ENCODE measurements at places on chromosomes 4 and X.

DNA sequence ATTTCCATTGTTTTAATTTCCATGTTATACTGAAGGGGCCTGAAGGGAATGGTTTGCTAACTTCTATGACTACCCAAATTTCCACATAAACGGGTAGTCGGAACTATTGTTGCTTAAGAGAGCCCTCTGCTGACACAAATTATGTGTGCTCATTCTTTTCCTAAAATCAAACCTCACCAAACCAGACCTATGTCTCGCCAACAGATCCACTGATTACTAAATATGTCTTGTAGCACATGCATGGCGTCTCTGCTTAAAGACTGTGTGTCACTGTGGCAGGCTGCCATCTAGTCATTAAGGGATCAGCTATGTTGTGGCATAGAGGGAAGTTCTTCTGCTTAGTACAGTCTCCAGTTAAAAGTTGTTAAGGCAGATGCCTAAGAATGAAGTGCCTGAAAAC lies 25.1 kb downstream of the PIR start:
- DNase-seq: peak; percentile 69

- DNase-seq: no peak
These were observed 109.8 kb downstream of the MAPK10 start for GRCh38 chr4:86250006-86250405.

DNA sequence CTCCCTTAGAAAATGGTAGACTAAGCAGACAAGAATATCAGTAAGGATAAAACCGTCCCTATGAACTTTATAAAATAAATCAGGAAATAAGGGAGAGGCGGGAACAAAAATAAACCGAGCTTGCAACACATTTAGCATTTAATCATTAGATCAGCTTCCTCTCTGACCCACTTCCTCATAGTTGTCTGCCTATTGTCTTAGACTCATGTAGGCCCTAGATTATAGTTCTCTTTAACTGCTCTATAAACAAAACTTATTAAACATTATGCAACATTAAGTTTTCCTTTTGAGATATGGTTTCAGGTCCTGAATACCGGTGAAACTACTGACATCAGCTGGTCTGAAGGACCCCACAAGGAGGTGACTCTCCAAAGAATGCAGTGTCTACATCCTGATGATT lies 15.8 kb upstream of the SRD5A3 start:
- peak; percentile 63 for DNase-seq

GRCh38 chrX:68186552-68187262 lies 246.6 kb downstream of the OPHN1 start:
- DNase-seq: peak; percentile 65

DNA sequence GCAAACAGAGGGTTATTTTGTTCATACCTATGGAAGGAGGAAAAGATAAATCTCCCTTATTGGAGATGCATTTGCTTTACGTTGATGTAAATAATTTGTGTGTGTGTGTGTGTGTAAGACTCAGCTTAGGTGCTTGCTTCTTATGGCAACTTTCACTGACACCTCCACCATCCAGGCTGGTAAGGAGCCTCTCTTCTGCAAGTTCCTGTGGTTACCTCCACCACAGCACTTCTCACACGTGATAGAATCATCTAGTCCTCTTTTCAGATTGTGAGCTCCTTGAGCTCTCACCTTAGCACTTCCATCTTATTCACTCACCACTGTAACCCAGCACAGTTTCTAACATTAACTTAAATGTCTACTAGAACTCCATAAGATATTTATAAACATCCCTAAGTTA lies 553.7 kb downstream of the FGF13 start:
- no peak for DNase-seq

GRCh38 chr4:113327494-113327893 lies 278.0 kb downstream of the ANK2 start:
- DNase-seq: peak; percentile 9

- DNase-seq: no peak
These were observed 289.8 kb downstream of the ADGRL3 start for GRCh38 chr4:61489927-61490326.

GRCh38 chr4:92236877-92237276 lies 66.9 kb upstream of the GRID2 start:
- DNase-seq: no peak

DNA sequence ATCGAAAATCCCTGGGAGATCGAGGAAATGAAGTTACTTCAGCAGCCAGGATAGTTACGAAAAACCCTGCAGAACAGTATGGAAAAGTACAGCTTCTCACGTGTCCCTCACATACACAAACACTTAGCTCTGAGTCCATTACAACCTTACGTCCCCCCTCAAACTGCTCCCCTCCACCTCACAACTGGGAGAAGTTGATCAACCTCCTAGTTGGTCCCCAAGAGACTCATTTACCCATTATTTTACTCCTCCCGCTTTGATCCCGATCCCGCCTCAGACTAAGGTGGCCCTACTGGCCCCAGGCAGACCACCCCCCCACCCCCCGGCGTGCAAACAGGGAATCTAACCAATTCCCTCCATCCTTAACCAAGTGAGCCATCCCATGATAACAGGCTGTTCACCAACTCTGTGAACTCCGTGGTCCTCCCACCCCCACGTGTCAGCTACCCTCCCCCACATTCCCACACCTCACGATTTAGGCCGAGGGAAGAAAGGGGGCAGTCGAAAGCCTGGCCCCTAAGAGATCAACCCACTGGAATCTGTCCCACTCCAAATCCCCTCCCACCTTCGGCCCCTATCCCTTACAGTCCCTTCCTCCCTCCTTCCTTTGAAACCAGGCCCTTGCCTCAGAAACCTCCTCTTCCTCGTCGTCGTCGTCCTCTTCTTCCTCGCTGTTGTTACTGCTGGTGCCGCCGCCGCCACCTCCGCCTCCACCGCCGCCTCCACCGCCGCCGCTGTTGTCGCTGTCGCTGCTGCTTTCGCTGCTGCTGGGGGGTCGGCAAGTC lies 755 bp downstream of the ANKRD17 start:
- DNase-seq: peak; percentile 69

DNA sequence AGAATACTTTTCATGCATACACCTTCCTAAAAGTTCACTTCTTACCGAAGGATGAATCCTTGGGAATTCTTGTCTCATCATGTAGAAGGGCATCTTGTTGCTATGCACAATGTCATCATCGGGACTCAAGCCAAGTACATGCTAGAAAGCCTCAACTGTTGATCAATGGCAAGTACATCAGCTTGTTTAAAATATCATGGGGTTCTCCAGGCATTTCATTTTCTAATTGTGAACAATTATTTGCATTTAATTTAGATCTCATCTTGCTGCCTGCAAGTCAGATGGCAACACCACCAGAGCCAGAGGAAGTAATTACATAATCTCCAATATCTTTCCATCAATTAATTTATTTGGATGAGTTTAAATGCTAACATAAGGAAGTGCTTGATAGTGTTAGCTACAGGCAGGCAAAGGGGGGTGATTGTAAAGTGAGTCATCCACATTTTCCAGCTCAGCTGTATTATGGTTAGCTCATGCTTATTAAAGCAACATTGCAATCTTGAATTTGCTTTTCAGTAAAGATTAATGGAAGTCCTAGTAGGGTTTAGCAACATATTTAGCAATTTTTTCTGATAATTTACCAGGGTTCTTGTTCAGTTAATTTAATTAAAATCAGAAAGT lies 356.5 kb downstream of the CBLL2 start:
- DNase-seq: no peak

GRCh38 chrX:40209951-40210617 lies 112.3 kb upstream of the BCOR start:
- DNase-seq: no peak

- no peak for DNase-seq
These were observed 1256.5 kb downstream of the STIM2 start for GRCh38 chr4:28117084-28117682.

DNA sequence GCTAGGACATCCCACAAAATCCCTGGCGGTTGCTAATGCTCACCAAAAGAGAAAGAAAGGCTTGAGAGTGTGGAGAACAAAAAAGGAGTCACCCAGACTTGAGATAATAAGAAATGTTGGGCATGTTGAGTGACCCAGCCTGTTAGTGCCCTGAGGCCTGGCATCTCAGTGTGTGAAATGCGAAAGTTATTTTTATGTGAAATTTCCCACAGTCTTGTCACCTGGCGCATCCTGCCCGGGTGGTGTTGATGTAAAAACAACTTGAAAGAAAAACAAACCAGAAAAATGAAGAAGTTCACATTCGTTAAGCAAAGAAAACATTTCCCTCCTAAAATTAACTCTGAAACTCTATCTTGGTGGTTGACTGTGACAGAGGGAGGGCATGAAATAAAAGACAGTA lies 495.2 kb downstream of the MID1IP1 start:
- DNase-seq: no peak

DNA sequence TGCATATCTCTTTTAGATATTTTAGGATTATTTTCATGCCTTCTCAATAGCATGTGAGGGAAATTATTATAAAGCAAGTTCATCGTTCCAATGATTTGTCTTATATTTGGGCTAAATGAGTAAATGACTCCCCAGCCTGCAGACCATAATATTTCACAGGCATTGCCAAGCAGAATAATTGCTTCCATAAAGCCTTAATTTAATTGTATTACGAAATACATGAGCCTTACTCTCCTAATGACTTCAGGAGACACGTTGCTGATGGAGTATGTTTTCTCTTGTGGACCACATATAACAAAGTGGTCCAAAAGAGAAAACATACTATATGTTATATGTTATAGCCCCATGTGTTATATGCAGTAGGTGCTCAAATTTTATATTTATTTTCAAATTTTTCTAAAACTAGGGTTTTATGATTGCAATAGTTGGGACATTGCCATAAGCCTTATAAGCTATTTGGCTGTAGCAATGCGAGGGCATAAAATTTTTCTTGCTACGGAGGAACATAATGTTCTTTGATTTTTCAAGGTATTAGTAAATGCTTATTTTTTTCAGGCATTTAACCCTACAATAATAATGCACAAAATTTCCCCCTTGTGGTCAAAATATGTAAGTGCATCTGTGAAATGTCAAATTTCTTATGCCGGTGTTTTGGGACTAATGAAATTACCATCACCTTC lies 26.2 kb upstream of the TMPRSS11D start:
- DNase-seq: peak; percentile 59

- DNase-seq: no peak
These were observed 111.5 kb downstream of the ASB9 start for GRCh38 chrX:15158350-15158735.

- no peak for DNase-seq
These were observed 11.2 kb downstream of the WDR1 start for GRCh38 chr4:10105421-10105820.

All from hematopoietic multipotent progenitor cell treated with erythropoietin and hydrocortisone succinate and interleukin-3 and kit ligand, for 4 days (in vitro differentiated cells).